ENCODE measurements at places on chromosomes 2 and 18.
A peak's percentile ranks its signal among the peaks of the same experiment; 100 is the strongest.

- no peak for DNase-seq
These were observed 256.2 kb upstream of the SKOR2 start for GRCh38 chr18:47507651-47508050.

GRCh38 chr18:46283895-46284295 lies 179.7 kb downstream of the HAUS1 start:
- DNase-seq, result no peak

- no peak for DNase-seq
These were observed 80.0 kb upstream of the CHRNA1 start for GRCh38 chr2:174844295-174844708.

DNA sequence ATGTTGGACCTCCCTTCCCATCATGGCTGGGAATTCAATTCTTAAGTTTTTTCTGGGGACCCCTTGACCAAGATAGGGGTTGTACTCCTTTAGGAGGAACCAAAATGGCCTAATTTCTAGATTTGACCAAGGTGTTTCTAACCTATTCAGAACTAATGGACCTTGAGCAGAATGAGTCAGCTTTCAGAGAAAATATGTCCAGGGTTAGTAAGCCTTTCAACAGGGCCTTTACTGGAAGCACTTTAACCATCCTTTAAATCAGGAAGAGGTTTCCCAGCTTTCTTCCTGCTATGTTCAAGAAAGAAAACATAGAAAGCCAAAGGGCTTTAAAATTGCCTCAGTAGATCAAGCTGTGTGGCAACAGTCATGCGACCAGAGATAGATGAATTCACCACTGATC lies 1184.9 kb upstream of the ACVR2A start:
- no peak for DNase-seq

GRCh38 chr18:23068570-23069310 lies 66.5 kb upstream of the CABLES1 start:
- DNase-seq, result peak; percentile 38

DNA sequence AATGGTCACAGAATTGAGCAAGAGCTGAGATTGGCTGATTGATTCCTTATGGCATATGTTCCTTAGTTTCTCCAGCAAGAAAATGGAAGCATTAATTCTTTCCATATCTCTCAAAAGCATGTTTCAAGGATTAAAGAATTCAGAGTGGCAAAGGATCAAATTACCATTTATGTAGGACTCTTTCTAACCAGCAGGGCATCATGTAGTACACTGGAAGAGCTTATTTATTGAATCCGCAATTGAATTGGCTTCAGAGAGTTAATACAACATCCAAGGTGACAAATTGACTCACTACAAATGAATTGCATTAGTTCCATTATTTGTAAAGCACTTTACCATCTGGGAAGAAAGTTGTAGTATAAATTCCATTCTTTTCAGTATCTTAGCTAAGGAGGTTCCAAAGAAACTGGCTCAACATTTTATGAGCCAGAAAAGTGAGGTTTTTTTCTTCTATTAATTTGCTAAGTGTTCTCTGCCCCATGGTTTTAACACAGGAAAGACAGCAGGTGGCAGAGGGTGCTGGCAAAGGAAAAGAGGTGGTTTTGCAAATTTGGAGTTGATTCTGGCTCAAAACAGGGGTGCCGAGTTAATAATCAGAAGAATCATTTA lies 409.9 kb downstream of the MTX2 start:
- DNase-seq, result peak; percentile 88

DNA sequence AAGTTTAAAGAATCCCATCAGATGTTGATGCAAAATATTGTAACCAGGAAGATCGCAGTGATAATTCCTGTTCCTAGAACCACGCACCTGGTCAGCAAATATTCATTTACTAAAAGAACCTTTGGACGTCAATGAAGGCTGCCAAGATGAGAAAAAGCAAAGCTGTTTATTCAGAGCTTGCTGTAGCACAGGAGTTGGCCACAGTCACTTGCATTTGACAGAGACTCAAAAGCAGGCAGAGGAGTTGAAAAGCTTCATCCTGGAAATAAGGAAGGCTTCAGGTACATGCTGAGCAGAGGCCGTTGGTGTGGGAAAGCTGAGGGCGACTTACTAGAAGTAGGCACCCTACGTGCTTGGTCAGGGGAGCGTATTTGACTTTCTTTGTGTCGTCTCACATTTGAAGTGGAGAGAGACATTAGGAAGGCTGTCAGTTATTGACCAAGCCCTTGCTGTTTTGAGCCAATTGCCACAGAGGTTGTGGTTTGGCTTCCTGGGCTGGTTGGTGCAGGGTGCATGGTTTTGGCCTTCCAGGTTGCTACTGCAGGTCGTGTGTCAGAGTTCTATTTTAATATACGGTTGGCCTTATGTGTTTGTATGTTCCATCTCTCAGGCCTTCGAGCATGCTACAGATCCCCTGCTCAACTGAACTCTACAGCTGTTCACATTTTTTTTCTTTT lies 289.6 kb downstream of the METTL4 start:
- DNase-seq, result no peak

GRCh38 chr2:172806493-172806892 lies 70.8 kb downstream of the RAPGEF4 start:
- peak; percentile 62 for DNase-seq

DNA sequence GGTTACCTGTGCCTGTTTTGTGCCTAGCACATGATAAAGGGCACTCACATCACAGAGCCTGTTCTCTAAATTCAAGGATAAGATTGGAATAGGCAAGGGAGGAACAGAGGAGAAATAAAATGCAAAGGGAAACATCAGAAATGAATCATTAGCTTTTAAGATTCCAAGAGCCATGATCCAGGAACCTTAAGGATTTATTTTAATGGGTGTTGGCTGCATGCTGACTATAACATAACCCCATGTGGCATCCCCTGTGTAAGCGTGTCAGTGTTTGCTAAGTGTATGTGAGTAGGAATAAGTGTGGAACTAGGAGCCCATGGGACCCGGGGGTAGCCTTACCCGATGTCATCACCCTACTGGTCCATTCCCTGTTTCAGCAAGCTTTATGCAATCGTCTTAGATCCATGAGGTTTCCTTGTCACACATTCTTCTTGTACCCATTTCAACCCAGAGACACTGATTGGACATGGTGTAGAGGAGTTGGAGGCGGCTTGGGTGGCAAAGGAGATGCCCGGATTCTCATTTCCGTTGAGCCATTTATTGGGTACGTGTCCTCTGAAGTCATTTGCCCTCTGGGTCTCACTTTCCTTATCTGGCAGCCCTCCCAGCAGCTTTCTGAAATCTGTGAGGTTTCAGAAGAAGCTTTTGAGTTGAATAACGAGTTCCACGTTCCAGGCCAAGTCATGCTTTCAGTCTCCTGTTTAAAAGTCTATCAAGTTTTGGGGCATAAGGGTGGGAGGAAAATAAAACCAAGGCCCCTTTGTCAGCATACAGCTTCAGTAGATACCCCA lies 117.0 kb downstream of the MGAT5 start:
- DNase-seq, result no peak

- DNase-seq, result no peak
These were observed 130.0 kb upstream of the CTDP1 start for GRCh38 chr18:79549638-79550000.

DNA sequence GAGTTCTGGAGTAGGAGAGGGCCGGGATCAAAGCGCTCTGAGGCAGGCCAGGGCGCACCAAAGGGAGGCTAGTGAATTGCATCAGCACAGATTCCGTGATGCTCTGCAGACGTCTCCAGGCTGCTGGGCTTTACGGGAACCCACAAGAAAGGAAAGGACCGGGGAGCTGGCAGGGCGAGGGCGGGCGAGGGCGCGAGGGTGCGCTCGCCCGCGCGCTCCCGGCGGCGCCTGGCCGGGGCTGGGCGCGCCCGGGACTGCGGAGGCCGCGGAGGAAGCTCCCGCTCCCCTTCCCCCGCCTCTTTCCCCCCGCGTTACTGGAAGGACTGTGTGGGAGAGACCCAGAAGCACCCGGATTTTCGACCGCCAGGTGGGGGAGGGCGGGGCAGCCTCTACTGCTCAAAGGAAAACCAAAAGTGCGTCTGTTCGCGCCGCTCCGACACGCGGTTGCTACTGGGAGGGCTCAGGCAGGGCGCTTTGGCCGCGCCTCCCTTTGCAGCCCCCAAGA lies 2.4 kb upstream of the FOSL2 start:
- DNase-seq, result peak; percentile 80

DNA sequence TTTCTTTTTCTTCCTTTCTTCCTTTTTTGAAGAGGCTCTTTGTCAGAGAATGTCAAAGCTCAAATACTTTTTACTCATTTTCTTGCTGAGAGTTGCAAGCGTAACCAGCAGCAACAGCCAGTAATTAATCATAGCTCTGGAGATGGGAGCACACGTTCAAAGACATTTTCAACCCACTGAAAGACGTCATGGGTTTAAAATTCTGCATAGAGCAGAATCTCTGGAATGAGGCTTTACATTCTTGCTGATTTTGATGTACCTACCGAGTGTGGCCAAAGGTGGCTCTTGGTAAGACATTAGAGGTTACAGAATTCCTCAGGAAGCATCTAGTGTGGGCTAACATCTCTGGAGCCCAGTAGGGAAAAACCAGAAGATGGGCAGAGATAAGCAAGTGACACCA lies 292.5 kb downstream of the MTX2 start:
- no peak for DNase-seq

DNA sequence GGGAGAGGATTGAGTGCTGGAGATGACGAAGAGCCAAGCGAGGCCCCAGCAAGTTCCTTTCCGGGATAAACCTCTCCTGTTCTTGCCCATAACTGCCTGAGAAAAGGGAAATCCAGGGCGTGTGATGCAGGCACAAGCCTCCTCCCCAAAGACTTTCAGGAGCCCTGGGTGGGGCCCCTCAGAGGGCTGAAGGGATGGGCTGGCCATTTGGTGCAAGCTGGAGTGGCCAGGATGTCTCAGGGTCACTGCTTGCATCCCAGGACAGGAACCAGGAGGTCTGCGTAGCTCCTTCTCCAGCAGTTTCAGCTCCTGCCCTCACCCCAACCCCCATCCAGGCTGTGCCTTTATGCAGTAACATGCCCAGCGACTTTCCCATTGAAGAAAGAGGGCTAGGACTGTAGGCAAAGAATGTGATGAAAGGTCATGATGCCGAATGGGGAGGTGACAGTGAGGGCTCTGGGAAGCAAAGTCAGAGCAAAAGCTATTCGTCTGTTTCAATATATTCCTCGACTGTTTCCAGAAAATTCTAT lies 80.2 kb downstream of the PXDN start:
- no peak for DNase-seq

DNA sequence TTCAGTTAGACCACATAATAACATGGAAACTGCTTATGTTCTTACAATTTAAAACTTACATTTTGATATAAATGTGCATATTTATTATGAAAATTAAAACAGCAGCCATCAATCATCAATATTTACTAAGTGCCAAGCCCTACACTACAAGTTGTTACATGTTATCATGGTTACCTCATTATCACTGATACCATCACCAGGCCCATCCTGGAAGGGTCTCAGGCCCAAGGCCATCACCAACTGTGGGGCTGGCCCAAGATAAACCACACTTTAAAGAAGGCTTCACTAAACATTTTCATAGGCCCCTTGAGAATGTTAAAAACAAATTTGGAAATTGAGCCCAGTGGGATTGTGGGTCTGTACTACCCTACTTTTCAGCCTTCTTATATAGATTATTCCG lies 6.4 kb downstream of the ITSN2 start:
- no peak for DNase-seq

GRCh38 chr2:143632751-143633374 lies 503.6 kb downstream of the ARHGAP15 start:
- no peak for DNase-seq

Measured in A673 (cell line).